ENCODE measurements at places on chromosomes 3 and 15. TPM values are rescaled to one million over a fixed set of nuclear protein-coding genes. Genes with fewer than 3 reads are reported as not detected.

TMEM266 gene
- total RNA-seq = under 0.01 TPM

CATSPER2 gene
- total RNA-seq = 1.6 TPM

GOLGA6L10 gene
- total RNA-seq = 0.65 TPM

DNAH12 gene
- under 0.01 TPM for total RNA-seq

KNG1 gene
- total RNA-seq = not detected

TMEM40 gene
- total RNA-seq = not detected

RETNLB gene
- total RNA-seq = not detected

SOX2 gene
- not detected for total RNA-seq

SLMAP gene
- 35.9 TPM for total RNA-seq

AMIGO3 gene
- total RNA-seq = 0.98 TPM

TRA2B gene
- total RNA-seq = 212 TPM

RLBP1 gene
- not detected for total RNA-seq

LRRC58 gene
- 19.6 TPM for total RNA-seq

CCR8 gene
- total RNA-seq = not detected

CCDC39 gene
- total RNA-seq = not detected

XCR1 gene
- not detected for total RNA-seq

HTR3E gene
- not detected for total RNA-seq

PROK2 gene
- not detected for total RNA-seq

LEKR1 gene
- total RNA-seq = 0.33 TPM

SELENOT gene
- 215 TPM for total RNA-seq

TTLL13 gene
- 0.38 TPM for total RNA-seq

HAPLN3 gene
- total RNA-seq = 25.4 TPM

ANKUB1 gene
- total RNA-seq = not detected

TM4SF4 gene
- not detected for total RNA-seq

GNB4 gene
- 97.2 TPM for total RNA-seq

CFAP44 gene
- 4.9 TPM for total RNA-seq

CELF6 gene
- under 0.01 TPM for total RNA-seq

MOBP gene
- 0.19 TPM for total RNA-seq

DAZL gene
- not detected for total RNA-seq

ECE2 gene
- total RNA-seq = not detected

CAND2 gene
- total RNA-seq = 5.2 TPM

APOD gene
- 5.7 TPM for total RNA-seq

VEPH1 gene
- 210 TPM for total RNA-seq

CNTN4 gene
- 0.33 TPM for total RNA-seq

CYFIP1 gene
- 102 TPM for total RNA-seq

CD200R1L gene
- not detected for total RNA-seq

LYZL4 gene
- total RNA-seq = not detected

HCN4 gene
- total RNA-seq = not detected

ZNF860 gene
- 0.98 TPM for total RNA-seq

CACNA2D2 gene
- total RNA-seq = not detected
